ENCODE measurements at places on chromosomes 5 and 9. TPM values are rescaled to one million over a fixed set of nuclear protein-coding genes. Genes with fewer than 3 reads are reported as not detected.

Gene CTSV
- not detected for total RNA-seq

Gene CRHBP
- 1.4 TPM for total RNA-seq

- peak; percentile 99 for DNase-seq
These were observed 79.1 kb downstream of the NTNG2 start for GRCh38 chr9:132240841-132241482.

Gene MARVELD2
- total RNA-seq: 3.6 TPM

- DNase-seq: no peak
These were observed 36.8 kb upstream of the NFIB start for GRCh38 chr9:14350754-14351153.

Gene SLC36A2
- 30.2 TPM for total RNA-seq

Gene LCN1
- not detected for total RNA-seq

GRCh38 chr9:3784641-3785040 is 258.8 kb upstream of the RFX3 start:
- DNase-seq: no peak

DNA sequence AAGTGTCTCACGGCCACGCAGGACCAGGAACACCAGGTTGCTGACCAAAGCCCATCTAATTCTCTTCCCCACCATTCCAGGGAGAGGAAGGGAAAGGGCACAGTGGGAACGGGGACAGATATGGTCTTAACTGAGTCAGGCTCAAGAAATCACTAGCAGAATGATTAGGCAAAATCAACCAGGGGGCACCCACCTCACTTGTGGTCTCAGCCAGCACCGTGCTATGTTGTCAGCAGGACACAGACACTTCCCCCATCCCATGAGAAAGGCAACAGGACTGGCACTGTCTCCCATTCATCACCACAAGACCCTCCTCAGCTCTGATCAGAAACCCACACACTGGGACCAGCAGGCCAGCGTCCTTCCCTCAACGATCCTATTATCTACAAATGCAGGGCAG is 2.9 kb downstream of the BICD2 start:
- DNase-seq: no peak

DNA sequence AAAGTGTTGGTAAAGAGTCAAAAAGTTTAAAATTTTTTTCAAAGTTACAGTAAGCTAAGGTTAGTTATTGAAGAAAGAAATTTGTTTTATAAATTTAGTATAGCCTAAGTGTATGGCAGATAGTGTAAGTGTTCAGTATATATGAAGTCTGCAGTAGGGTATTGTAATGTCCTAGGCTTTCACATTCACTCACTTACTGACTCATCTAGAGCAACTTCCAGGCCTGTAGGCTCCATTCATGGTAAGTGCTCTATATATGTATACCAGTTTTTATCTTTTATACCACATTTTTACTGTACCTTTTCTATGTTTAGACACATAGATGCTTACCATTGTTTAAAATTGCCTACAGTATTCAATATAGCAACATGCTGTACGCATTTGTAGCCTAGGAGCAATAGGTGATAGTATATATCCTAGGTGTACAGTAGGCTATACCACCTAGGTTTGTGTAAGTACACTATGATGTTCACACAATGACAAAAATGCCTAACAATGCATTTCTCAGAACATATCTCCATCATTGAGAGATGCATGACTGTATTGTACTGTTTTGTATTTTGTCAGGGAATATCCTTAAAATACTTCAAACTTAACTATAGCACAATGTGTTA is 38.5 kb downstream of the CYSTM1 start:
- no peak for DNase-seq

Gene GABRG2
- total RNA-seq: not detected

Gene CAMK4
- total RNA-seq: 2.2 TPM

Gene DOLPP1
- 10.3 TPM for total RNA-seq

GRCh38 chr9:16236311-16236710 is 634.2 kb downstream of the BNC2 start:
- no peak for DNase-seq

Gene CCDC180
- total RNA-seq: 8.2 TPM

DNA sequence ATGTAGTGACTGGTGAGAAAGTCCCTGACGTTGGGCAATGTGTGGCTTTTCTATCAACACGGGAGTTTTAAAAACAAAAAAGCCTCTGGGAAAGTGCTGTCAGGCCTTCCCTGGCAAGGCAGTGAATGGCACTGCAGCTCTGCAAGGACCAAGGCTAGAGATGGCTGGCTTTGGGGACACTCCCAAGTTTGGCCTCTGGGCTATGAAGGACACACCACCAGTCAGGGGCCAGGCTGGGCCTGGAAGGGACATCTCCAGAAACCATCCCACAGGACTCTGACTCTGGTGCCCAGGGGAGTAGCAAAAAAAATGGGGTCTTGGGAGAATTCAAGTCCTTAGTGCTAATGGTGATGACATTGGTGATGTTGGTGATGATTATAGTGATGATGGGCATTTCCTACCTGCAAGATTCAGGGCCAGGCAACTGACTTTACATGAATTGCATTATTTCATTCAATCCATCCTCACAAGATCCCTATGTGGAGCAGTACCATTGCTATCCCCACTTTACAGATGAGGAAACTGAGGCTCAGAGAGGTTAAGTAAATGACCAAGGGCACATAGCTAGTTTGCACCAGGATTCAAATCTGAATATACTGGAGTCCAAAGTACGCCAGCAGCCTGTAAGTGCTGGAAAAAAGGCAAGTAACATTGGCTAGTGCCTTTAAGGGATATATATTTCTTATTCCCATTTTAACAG is 2.6 kb upstream of the PPARGC1B start:
- no peak for DNase-seq

- no peak for DNase-seq
These were observed 62.3 kb upstream of the ZNF366 start for GRCh38 chr5:72569408-72569944.

GRCh38 chr5:167155387-167156005 is 1135.9 kb upstream of the WWC1 start:
- no peak for DNase-seq

Gene COL5A1
- total RNA-seq: 79.4 TPM

Gene ANXA2R
- 5.7 TPM for total RNA-seq

DNA sequence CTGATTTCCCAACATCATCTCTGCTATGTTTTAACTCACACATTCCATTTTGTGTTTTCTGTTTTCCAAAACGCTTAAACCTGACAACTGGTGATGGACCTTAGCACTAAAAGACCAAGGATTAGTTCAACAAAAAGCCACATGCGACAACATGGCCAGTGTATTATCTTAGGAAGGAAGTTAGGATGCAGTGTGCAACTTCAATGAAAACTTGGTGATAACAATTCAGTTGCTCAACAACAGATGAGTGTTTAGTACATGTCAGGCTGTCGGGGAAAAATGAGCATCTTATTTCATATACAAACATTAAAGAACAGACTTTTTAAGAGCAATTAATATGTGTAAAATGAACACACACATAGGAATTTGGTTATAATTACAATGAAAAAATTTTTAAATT is 780.0 kb downstream of the SEMA5A start:
- no peak for DNase-seq

GRCh38 chr5:21856987-21857386 is 996.2 kb downstream of the CDH12 start:
- DNase-seq: no peak

GRCh38 chr9:27033815-27034403 is 28.4 kb upstream of the LRRC19 start:
- peak; percentile 75 for DNase-seq

Gene THG1L
- total RNA-seq: 5.8 TPM

DNA sequence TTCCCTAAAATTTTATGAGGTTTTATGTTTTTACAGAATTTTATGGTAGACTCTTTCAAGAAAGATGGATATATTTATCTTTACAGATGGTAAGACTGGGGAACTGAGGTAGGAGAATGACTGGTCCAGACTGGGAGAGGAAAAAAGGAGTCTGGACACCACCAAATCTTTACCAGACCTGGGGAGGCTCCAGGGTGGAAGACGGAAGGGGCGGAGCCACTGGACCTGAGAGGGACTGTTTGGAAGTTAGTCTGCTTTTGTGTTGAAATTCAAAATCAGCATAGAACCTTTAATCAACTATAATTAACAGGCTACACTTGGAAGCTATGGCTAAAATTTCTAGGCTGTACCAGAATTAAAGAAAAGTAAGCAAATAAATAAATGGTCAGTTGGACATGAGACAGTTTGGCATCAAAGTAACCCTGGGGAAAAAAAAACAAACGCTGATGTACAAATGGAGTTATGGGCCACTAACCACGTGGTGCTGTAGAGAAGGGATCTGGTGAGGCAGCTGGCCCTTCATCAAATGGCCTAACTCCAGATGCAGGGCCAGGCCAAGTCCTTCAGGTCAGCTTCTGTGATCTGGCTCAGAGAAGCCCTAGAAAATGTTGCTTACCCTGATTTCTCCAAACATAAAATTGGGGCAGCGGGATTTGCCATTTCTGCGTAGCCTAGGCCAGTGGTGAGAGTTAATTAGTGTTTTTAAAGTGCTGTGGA is 155.1 kb downstream of the ARSB start:
- DNase-seq: peak; percentile 74

DNA sequence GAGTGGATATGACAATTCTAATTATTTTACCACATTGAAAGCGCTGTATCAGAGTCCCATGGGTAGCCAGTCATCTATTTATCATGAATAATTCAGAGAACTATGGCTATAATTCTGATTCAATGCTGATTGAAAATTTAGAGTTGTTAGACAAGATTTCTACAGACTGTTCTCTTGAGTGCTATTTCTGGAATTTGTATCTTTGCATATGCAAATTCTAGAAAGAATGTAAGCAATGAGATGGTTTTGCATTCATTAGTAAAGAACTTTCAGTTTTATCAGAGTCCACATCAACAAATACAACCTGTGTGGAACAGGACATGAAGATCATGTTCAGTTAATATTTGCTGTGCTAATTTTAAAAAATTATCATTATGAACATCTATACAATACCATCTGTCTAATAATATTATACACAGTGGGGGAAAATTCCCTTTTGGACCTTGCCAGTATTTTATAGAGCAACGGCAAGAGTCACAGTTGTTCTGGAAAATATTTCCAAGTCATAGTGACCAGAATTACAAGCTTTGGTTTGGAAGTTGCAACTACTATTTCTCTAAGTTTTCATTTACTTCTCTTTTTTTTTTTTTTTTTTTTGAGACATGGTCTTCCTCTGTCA is 372.7 kb upstream of the PTGER4 start:
- DNase-seq: no peak

DNA sequence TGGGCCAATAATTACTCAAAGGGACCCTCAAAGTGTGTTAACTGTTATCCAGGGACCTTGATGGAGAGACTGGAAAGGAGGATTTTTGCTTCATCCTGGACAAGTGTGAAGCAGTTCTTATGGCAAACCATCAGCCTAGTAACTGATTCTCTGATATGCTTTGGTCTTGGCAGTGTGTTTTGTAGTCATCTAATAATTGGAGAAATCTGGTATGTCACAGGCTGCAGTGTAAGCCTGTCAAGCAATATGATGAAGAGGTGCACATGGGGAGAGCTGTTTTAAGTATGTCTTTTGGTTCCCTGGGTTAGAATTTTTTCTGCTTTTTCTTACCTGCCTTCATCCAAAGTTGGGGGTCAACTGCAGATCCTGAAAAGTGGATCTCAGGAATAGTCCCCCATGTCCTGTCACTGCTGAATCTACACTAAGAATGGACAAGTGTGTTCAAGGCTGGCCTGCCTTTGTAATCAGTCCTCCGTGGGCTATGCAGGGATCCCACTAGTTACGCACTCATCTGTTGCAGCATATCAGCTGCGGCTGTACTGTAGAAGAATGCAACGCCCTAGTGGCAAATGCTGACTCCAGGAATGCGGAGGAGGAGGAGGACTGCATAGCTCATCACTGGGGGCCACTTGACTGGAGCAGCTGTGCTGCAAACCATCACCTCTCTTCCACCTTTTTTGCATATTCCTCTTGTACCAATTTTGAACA is 1.9 kb downstream of the SPTAN1 start:
- DNase-seq: no peak

DNA sequence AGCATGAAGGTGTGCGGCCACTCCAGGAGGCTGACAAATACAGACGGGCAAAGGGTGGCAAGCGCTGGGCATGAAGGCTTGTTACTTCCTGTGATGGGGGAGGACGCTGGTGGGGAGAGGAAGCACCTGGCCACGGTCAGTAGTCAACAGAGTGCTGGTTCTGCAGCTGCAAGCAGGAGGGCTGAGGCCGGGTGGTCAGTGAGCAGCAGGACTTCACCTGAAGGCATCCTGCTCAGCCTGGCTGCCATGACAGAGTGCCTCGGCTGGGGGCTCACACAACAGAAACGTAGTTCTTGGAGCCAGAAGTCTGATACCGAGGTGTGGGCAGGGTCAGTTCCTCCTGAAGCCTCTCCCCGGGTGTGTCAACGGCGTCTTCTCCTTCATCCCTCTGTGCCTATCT is 118.6 kb upstream of the IRX4 start:
- DNase-seq: no peak

GRCh38 chr5:112338681-112339337 is 80.3 kb downstream of the EPB41L4A start:
- no peak for DNase-seq

GRCh38 chr5:149452665-149453617 is 73.8 kb upstream of the IL17B start:
- no peak for DNase-seq

DNA sequence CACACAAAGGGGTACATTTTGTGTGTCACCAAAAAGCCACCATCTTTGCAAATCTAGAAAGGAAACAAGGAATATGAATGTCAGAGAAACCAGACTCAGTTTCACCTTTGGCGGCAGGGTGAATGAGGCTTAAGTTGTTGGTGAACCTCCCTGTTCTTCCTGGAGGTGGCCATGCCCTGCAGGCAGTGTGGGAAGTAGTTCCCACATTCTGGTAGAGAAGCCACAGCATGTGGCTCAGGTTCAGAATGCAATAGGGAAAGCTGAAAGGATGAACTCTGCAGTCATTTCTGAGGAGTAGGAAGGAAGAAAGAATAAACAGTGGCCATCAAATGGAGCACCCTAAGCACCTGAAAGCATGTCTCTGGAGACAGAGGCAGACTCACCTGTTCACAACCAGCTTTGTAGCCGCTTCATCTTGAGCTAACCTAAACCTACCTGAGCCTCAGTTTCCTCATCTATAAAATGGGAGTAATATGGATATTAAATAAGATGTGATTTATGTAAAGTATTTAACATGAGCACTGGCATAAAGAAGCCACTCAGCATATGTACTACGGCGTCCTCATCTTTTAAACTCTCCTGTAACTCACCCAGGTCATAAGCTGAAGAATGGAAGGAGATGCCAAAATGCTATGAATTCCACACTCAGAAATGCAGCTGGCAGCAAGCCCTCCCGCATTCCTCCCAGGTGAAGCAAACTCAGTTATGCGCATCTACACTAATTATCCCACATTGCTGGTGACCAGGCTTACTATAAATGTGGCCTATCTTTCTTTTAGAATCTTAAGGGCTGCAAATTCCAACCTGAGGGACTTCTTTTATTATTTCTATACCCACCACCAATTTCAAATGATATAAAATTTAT is 86.0 kb downstream of the ZNF608 start:
- no peak for DNase-seq

Measured in sciatic nerve (tissue), 2 donors.